ENCODE measurements at places on chromosomes 2 and 18.

DNA sequence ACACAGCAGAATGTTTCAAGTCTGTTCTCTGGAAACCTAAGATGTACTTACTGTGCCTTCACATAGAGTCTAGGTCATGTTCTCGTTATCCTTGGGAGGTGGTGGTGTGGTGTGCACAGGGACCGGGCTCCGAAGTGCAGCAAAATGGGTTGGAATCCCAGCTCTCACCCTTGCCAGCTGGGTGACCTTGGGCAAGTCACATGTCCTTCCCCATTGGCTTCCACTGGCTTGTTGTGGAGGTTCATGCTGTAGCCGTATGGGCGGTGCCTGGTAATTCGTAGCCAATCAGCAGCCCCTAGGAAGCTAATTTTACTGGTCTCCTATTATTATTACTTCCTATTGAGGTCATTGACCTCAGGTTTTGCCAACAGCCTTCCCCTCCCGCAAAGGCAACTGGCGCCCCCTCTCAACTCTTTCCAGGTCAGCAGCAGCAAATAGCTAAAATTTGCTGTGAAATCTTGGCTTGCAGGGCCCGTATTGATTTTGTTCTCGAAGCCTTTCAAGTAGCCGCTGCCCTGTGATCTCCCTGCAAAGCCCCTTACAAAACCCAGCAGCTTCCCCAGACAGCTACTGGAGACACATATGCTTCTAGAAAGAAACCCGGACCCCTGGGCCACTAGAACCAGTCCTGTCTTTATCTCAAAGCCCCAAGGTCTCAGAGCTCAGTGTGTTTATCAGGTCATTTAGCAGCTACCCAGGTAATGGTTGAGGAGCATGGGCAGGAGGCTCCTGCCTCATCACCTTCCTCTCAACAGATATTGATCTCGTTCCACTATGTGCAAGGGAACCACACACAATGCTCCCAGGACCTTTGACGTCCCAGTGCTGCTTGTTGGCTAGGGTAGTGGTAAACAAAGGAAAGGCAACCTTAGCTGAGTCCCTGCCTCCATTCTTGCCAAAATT, 66.5 kb upstream of the SLC1A4 start:
- DNase-seq: no peak

DNA sequence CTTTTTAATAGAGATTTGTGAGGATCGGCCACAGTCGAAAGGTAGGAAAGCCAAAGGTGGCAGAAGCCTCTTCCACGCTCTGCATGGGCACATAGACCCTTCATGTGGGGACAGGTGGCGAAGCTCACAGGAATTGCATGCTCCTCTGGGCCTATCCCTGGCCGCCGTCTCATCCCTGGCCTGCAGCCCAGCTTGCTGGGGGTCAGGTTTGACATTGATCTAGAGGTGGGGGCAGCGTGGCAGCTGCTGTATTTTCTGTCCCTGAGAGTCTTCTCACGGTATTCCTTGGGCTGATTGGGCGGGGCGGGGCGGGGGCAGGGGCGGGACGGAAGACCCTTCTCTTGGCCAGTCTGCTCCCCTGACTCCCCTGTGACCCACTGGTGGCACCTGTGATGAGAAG, 48.9 kb downstream of the STK25 start:
- no peak for DNase-seq

DNA sequence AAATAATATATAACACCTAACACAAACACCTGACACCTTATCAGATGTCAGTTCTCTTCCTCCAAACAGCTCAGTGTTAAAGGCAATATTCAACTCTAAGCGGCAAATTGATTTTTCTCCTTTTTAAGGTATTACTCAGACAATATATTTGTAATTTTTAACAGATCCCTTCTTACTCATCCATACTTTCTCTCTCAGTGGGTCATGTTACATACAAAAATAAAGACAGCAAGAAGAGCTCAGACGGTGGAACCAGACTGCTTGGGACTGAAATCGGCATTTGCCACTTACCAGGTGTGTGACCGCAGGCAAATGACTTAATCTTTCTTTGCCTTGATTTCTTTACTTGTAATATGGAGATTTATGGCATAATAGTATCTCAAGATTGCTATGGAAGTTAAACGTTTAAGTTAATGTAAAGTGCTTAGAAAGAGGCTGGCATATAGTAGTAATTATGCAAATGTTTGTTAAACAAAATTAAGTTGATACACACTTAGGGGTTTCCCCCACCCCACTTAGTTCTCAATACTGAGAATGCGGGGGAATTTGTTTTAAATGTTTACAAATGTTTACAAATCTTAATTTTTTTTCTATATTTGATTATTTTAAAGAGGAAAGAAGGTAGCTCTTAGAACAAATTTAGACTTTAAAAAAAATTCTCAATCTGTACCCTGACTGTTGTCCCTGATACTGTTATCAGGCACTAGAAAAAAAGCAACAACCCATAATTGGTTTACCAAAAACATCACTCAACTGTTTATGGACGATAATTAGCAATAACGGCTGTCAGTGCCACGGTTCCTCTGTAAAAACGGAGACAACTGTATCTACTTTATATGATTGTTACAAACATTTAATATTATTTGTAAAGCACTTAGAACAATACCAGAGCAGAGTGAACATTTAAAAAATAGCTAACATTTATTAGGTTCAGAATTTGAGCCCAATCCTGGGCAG, 25.6 kb downstream of the MAP3K2 start:
- DNase-seq: no peak

GRCh38 chr2:80105015-80105640, 199.4 kb downstream of the LRRTM1 start:
- no peak for DNase-seq

DNA sequence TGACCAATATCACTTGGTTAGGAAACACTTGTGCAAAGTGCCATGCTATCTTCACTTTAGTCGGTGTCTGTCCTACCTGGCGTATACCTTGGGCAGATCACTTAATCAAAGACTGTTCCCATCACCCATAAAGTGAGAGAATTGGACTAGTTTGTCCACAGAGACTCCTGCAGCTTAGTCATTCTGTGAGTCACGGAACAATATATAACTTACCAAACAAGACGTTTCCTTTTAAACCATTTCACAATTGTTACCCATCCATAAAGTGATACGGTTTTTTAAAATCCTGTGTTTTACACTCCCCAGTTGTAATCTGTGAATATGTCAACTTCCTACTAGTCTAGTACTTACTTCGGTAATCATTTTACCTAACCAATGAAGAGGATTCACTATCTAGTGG, 499.3 kb upstream of the SMIM21 start:
- no peak for DNase-seq

- DNase-seq: no peak
Observed at GRCh38 chr2:158380746-158381145, 75.8 kb downstream of the CCDC148 start.

DNA sequence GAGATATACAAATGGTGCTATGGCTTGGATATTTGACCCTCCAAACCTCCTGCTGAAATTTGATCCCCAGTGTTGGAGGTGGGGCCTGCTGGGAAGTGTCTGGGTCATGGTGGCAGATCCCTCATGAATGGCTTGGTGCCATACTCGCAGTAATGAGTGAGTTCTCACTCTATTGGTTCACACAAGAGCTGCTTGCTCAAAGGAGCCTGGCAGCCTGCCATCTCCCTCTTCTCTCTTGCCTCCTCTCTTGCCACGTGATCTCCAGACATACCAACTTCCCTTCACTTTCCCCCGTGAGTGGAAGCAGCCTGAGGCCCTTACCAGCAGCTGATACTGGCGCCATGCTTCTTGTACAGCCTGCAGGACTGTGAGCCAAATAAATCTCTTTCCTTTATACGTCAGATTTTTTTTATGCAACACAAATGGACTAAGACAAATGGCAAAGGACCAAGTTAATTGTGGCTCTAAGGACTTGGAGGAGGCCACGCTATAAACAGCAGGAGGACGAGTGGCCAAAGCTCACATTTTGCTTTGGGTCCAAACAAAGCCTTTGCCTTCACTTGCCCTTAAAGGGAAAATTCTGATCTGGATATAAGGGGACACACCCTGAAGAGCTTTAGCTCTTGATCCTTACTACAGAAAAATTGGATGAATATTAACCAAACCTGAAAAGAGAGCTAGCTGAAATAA, 214.7 kb downstream of the SS18 start:
- DNase-seq: no peak

- DNase-seq: no peak
Observed at GRCh38 chr2:100278501-100278900, 43.8 kb downstream of the LONRF2 start.

DNA sequence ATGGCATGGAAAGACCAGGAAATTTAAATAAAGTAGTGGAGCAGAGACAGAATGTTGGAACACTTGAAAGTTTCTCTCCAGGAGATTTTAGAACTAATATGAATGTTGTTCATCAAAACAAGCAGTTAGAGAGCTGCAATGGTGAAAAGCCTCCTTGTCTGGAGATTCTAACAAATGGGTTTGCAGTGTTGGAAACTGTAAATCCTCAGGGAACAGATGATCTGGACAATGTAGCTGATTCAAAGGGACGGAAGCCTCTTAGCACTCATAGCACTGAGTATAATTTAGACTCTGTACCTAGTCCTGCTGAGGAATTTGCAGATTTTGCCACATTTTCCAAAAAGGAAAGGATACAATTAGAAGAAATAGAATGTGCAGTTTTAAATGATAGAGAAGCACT, 27.7 kb downstream of the AFTPH start:
- no peak for DNase-seq

DNA sequence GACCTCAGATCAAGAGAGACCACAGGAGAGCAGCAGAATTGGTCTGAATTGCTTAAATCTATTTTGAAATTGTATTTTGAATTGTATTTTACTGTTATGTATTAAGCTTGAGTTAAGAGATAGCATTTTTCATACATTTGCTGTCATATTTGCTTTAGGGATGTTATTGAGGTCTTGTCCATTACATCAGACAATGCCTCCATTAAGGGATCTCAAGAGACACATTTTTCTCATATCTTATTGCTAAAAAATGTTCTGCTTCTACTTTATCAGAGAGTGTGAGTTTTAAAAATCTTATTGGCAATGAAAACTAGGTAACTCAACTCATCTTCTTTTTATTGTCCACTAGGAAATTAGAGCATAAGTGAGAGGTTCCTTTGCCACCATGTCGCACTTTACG, 66.8 kb upstream of the CTAGE1 start:
- DNase-seq: no peak

DNA sequence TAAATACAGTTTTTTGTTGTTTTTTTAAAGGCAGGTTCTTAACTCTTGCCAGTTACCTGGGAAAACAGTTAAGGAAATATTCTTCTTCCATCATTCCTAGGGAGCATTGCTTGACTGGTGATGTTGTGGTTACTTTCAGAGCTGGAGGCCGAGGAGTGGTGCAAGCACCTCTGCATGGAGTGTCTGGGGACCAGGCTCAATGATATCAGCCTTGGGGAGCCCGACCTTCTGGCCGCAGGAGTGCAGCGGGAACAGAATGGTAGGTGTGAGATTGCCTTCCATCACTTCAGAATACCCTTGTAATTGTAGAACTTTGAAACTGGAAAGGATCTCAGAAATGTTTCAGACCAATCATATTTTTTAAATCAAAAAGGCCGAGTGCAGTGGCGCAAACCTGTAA, 270.1 kb downstream of the CD226 start:
- no peak for DNase-seq

GRCh38 chr2:45496869-45497268, 114.2 kb downstream of the SRBD1 start:
- no peak for DNase-seq

GRCh38 chr2:62457556-62457955, 48.4 kb downstream of the TMEM17 start:
- no peak for DNase-seq

- DNase-seq: no peak
Observed at GRCh38 chr2:174764280-174765255, at the start of gene CHRNA1. Gene CHRNA1 (minus strand): TSS chr2:174764472. CDS start chr2:174764394, 78 bp downstream.

DNA sequence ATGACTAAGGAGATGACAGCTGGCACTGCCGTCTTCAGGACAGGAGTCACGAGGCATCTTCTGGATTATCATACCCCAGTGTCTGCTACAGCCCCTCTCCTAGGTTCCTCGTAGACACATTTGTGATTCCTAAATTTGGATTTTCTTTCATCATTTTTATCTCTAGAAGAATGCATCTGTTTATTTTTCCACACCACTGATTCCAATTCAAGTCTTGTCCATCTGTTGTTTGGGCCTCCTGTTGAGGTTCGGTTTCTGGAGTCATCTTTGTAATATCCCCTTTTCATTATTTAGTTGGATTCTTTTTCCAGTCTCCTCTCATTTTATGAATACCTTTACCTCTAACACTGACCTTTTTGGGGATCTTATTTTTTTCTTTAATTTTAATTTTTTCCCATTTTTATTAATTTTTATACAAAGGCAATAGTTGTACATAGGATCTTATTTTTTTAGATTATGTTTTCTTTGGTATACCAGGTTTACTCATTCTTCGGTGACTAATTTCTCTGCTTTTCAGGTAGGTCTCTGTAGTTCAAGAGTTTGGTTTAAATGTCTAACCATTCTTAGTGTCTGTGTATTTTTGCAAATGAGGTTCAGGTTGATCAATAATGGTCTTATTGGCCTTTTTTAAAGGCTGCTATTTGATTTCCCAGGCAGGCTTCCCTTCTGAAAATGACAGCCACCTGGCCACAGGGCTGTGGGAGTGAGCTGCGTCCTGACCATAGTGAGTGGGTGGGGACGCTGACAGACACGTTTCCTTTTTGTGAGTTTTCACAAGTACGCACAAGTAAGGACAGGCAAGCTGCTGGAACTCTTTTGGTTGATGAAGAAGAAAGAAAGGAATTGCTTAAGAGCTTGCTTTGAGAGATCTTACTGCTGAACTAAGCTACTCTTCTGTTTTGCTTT, 34.5 kb downstream of the FARP2 start:
- DNase-seq: no peak

GRCh38 chr2:24439280-24439970, 51.6 kb upstream of the NCOA1 start:
- DNase-seq: no peak

- DNase-seq: no peak
Observed at GRCh38 chr2:85865539-85866164, 23.1 kb downstream of the ST3GAL5 start.

GRCh38 chr2:74074487-74074886, 73.2 kb downstream of the BOLA3 start:
- no peak for DNase-seq

GRCh38 chr2:142588269-142588668, 289.2 kb upstream of the KYNU start:
- no peak for DNase-seq

DNA sequence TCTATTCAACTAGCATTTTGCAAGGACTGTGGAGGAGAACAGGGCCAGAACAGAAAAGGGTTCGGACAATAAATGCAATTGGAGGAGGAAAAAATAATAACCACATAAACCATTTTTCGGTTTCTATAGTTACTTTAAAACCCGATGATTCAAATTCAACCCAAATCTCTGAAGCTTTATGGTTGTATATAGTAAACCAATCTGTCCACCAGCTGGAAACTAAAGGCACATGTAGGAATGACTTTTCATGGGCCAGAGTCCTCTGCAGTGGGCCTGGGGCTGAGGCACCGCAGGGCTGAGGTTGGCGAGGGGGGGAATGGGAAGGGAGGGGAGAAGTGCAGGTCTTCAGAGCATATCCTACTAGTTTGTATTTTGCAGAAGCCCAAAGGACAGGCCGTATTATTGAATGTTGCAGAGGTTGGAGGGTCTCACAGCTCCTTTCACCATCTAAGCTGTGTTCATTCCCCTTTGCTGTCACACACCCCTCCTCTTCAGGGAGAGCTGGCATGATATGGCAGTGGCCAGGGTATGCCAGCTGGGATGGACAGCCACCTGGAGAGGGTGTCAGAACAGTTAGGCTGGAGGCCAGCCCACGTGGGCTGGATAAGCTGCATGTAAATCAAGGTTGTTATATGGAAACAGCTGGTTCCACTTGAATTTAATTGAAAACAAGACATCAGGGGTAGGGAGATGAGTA, 267.1 kb downstream of the PRKCE start:
- no peak for DNase-seq

GRCh38 chr18:24055878-24056277, 41.3 kb downstream of the TTC39C start:
- DNase-seq: no peak

GRCh38 chr2:82694431-82694830, 1764.6 kb downstream of the SUCLG1 start:
- DNase-seq: no peak
